ENCODE measurements at places on chromosomes 13 and 19.

GRCh38 chr13:31909864-31910551, 121.6 kb upstream of the FRY start:
- DNase-seq: peak; percentile 17

DNA sequence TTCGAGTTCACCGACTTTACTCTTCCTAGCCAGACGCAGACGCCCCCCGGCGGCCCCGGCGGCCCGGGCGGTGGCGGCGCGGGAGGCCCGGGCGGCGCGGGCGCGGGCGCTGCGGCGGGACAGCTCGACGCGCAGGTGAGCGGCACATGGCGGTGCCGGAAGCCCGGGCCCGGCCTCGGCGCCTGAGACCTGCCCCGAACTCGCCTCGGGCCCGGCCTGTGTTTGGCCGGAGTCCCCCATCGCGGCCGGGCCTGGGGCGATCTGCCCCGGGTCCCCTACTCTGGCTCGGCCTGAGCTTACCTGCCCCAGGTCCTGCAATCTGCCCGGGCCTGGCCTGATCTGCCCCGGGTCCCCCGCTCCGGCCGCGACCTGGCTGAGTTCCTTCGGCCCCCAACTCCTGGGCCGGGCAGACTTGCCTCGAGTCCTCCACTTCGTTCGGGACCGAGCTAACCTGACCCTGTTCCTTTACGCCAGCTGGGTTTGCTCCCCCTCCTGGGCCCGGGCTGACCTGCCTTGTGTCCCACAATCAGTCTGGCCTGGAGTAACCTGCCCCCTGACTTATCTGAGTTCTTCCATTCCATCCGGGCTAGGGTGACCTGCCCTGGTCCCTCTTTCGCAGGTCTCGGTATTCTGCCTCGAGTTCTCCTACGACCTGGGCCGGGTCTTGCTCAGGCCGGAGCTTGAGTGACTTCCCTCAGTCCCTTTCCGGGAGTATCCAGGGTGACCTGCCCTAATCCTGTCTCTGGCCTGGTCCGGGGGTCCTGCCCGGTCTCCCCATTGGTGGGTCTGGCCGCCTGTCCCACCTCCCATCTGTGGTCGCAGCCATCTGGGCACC, 764 bp downstream of the UPF1 start:
- no peak for DNase-seq

GRCh38 chr13:84430015-84430414, 547.7 kb upstream of the SLITRK1 start:
- no peak for DNase-seq

DNA sequence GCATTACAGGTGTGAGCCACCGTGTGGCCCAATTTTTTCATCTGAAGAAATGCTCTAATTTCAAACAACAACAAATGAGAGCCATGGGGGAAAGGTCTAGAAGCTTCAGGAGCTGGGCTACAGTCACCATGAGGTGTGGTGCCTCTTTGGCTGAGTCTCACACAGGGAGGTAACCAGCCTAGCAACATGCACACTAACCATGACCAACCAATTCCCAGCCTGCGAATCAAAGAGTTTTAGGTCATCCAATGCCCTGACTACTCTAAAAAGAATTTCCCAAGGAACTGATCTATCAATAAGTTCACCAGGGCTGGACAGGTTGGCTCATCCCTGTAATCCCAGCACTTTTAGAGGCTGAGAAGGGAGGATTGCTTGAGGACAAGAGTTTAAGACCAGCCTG, 29.9 kb downstream of the PBX4 start:
- no peak for DNase-seq

DNA sequence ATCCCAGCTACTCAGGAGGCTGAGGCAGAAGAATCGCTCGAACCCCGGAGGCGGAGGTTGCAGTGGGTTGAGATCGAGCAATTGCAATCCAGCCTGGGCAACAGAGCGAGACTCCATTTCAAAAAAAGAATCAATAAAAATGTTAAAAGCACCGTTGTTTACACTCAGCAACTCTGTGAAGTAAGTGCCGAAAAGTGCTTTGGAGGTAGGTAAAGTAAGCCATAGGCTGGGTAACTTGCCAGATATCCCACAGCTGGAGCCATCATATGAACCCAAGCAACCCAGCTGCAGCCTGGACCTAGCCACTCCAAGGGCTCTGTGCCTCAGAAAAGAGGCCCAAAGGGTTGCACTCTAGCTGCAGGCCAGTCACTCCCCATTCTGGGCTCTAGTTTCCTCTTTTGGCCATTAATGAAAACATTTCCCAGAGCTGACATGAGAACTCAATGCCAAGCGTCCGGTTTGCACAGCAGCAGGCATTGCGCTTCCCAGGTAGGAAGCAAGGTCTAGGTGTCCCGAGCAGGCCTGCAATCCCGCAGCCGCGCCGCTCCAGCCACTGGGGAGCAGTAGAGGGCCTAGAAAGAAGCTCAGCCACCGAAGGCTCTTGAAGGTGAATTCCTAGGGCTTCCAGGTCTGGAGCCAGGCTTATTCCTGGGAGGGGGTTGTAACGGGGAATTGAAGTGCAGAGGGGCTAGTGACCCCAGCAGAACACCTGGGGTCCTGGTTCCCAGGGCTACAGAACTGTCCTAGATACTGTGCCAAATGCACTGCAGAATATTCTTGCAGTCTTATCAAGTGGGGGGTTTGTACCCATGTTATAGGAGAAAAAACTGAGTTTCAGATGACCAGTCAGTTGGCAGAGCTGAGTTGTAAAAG, 4.1 kb upstream of the CD79A start:
- DNase-seq: no peak

DNA sequence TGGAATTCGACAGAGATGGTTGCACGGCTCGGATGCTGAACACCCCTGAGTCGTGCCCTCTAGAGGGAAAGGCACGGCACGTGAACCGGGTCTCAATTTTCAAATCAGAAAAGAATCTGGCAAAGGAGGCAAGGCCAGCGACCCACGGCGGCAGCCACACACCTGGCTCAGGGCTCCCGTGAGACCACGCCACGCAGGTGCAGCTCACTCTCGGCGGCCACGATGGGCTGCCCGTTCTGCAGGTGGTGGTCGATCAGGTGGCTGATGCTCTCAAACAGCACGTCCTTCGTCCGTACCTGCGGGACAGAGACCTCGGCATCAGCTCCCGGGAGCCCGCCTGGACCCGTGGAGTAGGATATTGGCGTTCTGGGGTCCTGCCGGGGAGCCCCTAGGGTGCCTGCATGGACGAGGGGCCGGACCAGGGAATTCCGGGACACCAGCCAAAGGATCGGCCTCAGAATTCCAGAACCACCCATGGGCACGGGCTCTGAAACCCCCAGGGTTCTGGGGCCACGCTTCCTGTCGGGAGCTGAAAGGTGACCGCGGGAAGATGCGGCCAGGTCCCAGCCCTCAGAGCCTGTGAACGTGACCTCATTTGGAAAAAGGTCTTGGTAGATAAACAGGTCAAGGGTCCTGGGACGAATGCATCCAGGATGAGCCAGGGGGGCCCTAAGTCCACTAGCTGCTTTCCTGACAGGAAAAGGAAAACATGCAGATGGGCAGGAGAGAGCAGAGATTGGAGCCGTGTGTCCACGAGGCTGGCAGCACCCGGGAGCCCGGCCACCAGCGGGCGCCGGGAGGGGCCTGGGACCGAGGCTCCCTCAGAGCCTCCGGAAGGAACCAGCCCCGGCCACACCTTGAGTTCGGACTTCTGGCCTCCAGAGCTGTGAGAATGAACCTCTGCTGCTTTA, 10.1 kb upstream of the C2CD4C start:
- DNase-seq: no peak

DNA sequence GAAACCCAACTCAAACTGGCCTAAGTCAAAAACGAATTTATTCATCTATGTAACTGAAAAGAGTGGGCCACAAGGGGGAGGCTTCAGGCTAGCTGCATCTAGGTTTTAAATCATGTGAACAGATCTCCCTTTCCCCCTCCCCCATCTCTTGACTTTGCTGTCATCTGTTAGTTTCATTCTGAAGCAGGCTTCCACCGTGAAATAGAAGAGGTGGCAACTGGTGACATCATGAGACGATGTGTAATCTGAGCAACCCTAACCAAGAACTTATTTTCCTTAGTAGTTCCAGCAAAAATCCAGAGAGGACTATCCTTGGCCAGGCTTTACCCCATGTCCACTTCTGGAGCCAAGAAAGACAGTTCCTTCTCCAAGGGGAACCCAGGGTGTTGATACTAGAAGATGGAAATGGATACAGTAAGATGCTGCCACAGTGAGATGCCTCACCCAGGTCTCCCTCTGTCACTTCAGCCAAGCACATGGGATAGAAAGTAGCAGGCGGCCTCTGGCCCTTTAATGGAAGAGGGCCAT, 9.4 kb downstream of the SAMD4B start:
- DNase-seq: no peak

DNA sequence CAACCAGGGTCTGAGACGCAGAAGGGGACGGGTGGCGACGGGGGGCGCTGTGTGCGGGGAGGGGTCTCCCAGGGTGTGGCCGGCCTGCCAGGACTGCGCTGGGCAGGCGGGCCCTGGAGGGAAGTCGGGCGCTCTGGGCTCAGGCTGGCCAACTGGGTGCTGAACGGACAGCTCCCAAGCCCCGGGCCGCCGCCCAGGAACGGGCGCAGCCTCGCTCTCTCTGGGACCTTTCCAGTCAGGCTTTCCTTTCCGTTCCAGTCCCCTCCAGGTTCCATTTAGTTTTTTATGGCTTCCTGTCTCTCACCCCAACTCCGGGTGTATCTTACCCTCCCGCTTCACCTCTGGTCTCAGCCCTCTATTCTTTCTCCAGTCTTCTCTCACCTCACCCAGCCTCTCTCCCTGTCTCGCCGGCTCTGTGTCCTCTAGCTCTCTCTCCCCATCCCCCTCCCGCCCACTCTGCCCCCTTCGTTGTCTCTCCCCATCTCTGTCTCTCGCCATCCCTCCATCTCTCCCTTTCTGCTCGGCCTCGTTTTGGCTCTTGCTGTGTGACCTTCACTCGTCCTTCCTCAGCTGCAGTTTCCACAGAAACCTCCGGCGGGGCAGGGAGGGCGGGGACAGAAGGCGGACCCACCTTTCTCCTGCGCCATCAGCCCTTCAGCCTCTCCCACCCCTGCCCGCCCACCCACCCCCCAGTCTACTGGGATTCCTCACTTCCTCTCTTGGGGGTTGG, 3.3 kb upstream of the ATP1A3 start:
- no peak for DNase-seq

GRCh38 chr19:27794494-27795042, 1418.4 kb downstream of the UQCRFS1 start:
- DNase-seq: no peak

DNA sequence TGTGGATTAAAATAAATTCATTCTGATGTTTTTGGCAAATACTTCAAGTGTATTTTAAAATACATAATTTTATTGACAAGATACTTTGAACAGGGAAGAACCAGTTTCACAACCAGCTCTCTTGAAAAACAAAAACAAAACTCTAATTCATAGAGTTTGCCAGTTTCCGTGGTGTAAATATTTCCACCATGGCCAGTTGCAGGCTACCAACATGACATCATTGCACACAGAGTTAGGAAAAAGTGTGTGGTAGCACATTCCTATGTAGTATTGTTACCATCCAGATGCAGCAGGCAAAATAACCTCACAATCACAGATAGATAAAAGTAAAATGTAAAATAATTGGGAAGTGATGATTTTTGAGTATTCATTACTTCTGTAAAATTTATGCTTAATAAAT, 7.7 kb upstream of the RNF113B start:
- no peak for DNase-seq

GRCh38 chr13:110106726-110107125, 200.2 kb downstream of the COL4A1 start:
- DNase-seq: no peak

- DNase-seq: no peak
Observed at GRCh38 chr13:102510072-102510471, 86.7 kb upstream of the TPP2 start.

- no peak for DNase-seq
Observed at GRCh38 chr13:113567681-113568080, 16.9 kb upstream of the TFDP1 start.

DNA sequence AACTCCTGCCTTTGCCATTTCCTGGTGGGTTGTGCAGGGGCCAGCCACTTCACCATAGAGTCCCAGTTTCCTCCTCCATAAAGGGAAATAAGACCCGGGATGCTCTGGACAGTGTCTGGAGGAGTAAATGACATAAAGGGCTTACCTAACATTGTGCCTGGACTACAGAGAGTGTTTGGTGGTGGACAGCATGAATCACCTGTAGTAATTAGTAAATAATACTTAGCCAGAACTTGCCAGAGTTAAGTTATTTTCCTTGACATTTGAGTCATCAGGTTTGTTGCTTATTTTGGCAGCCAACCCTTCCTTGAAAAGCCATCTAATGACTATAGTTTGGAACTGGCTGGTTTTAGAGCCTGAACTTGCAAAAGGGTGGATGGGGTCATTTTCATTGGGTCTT, 159.2 kb downstream of the SLC7A1 start:
- DNase-seq: no peak

DNA sequence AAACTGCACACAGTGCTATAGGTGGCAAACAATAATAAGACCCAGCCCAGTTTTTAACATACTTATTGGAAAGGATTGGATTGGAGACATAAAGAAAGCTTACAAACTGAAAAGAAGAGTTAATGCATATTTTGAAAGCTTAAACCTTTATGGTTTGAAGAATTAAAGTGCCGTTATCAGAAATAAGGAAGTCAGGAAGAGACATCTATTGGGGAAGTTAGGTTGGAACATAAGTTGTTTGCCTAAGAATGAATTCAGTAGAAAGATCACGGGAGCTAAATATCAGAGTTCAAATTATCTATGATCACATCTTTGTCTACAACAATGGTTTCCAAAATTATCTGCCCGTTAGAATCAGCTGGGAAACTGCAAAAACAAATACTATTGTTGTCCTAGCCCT, 767.9 kb downstream of the PCDH9 start:
- no peak for DNase-seq

DNA sequence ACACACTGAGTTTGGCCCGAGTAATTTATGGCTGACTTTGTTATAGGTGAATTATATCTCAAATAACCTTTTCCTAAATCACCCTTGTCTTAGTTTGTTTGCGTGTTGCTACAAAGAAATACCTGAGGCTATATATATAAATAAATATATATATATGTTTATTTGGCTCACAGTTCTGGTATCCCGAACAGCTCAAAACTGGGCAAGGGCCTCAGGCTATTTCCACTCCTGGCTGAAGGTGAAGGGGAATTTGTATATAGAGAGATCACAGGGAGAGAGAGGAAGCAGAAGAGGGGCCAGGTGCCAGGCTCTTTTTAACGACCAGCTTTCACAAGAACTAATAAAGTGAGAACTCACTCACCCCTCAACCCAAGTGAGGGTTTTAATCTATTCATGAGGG, 159.9 kb upstream of the STARD13 start:
- no peak for DNase-seq

- no peak for DNase-seq
Observed at GRCh38 chr13:45696610-45697226, 5.4 kb upstream of the CBY2 start.

DNA sequence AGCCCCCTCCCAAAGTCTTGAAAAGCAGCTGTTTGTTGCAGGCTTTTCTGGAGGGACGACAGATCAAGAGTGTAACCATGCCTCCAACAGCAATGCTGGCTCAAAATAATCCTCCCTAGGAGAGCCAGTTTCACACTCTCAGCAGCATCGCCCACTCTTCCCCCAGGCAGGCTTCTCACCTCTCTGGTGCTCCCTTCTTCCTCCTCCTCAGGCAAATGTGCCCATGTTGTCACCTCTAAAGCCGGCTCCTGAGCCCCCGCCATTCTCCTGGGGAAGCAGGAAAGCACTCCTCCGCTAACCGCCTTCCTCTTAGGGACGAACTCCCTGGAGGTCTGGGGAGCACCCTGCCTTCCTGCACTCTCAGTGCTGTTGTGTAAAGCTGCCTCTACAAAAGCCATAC, 98.9 kb upstream of the SGCG start:
- DNase-seq: no peak

Data from stimulated activated CD8-positive, alpha-beta memory T cell treated with anti-CD3 and anti-CD28 coated beads, Interleukin-4, amount 100 ng/mL, for 1 hour (primary cell).